ENCODE measurements at places on chromosomes 16 and 17.

- DNase-seq, result no peak
Measured at GRCh38 chr16:77928096-77928495, 94.3 kb upstream of the CLEC3A start.

GRCh38 chr16:50830698-50831097, 88.8 kb downstream of the CYLD start:
- DNase-seq, result no peak

- no peak for DNase-seq
Measured at GRCh38 chr17:42246515-42246914, 29.7 kb downstream of the STAT5B start.

GRCh38 chr16:55562936-55563335, 3.5 kb upstream of the CAPNS2 start:
- no peak for DNase-seq

- no peak for DNase-seq
Measured at GRCh38 chr17:32498391-32498790, 11.6 kb downstream of the CDK5R1 start.

DNA sequence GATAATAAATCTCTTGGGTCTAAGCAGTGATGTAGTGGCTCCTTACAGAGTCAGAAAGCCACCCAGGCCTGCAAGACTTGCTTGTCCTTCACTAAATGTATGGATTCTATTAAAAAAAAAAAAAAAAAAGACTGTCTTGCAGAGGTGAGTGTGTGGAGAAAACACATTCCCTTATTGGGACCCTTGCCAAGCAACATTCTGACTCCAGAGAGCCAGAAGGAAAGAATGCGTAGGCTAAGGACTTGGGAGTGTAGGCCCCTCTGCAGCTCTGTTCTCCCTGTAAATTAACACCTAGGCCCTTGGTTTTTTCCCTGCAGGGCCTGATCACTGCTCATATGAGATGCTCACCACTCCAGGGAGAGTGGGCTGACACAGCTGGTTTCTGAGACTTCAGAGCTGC, 17.8 kb downstream of the SCPEP1 start:
- DNase-seq, result no peak

GRCh38 chr17:66661411-66662256, 173.3 kb upstream of the CACNG5 start:
- DNase-seq, result no peak

DNA sequence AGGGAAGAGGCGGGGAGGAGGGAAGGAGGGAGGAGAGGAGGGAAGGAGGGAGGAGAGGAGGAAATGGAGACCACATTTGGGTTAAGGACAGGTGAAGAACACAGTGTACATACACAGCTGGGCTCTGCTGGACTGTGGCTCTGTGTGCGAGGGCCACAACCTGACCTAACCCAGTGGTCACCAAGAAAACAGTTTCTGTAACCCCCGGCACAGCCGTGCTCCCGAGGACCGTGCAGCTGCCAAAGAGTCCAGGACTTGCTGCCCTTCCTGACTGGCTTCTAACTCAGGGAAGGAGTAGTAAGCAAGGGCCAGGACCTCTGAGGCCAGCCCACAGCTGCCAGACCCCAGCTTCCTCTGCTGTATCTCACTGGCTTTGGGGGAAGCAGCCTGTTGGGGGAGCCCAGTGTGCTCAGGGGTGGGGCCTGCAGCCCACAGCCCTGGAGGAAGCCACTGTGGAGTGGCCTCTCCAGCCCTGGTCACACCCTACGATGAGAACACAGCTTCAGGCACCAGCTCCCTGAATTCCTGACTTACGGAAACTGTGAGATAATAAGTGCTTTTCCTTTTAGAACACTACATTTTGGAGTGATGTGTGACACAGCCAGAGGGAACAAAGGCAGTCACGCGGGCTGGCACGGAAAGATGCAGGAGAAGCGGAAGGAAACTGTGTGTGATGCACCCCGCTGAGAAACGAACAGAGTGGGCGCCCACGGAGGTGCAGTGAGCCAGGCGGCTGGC, 32.3 kb downstream of the SLC7A5 start:
- DNase-seq, result no peak

- DNase-seq, result no peak
Measured at GRCh38 chr16:57701759-57702371, 7.3 kb downstream of the DRC7 start.

DNA sequence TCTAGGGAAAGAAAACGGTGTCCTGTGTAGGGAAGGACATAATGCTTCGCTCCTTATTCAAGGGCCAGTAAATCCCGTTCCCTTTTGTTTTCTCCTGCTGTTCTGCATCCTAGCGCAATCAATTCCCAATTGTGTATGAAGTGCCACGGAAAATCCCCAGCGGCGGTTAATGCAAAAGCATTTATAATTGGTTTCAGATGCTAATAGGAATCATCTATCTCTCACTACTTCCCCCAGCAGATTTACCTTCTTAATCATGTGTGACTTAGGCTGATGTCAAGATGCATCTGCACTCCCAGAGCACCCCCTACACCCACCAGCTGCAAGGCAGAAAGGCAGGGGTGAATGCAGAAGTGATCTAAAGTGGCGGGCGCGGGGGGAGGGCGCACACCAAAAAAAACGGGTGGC, 32.7 kb upstream of the SSTR2 start:
- DNase-seq, result no peak

DNA sequence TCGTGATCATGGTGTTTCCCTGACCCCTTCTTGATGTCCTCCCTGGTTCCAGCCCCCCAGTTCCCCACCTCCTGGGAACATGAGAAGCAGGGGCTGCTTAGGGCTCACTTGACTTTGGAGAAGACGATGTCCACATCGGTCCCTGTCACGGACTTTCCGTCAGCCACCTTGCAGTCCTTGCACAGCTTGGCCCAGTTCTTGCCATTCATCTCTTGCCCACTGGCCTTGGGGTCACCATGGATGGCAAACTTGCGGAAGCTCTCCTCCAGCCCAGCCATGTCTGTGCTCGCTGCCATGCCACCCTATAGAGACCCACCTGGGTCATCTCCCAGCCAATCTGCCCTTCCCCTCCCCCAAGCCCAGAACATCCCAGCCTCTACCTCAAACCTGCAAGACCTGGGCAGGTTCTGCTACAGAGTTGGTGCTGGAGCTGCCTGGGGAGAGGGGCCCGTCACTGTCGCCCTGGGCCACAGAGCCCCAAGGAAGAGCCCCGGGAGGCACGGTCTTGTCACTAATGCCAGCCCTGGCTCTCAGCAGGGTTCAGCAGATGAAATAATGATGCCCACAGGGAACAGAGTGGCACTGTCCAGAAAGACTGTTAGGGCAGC, 2.4 kb downstream of the TPPP3 start:
- DNase-seq, result no peak

DNA sequence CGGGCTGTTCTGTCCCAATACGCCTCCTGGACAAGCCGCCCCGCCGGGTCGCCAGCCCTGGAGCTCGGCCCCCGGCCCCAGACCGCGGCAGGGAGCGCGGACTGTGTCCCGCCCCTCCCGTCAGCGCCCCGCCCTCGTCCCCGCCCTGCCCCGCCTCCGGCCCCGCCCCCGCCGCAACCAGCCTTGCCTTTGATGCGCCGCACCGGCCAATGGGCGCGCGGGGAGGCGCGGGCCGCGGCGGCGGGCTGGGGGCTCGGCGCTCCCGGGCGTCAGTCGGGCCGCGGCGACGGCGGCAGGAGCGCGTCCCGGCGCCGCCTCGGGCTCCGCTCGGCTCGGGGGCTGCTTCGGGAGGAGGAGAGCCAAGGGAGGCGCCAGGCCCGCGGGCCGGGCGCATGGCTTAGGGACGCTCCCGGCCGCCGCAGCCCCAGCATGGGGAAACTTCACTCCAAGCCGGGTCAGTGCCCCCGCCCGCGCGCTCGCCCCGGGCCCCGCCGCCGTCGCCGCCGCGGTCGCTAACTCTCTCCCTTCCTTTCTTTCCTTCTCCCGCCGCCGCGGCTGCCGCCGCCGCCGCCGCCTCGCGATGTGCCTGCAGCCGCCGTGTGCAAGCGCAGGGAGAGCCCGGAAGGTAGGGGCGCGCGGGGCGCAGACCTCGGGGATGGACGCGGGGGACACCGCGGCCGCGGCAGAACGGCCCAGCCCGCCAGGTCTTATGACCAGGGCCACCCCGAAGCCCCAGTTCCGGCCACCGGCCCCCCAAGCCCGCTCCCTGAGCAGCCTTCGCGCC, at the start of gene NKD1:
NKD1 (plus strand) TSS at position 272 of the 784 bp plus-strand sequence; CDS start at position 430, 158 bp downstream.
- DNase-seq, result peak; percentile 21

All from stimulated activated CD8-positive, alpha-beta memory T cell treated with anti-CD3 and anti-CD28 coated beads, Interleukin-4, amount 100 ng/mL, for 4 hours (primary cell).